ENCODE measurements at places on chromosomes 16 and 17. TPM values are rescaled to one million over a fixed set of nuclear protein-coding genes. Genes with fewer than 3 reads are reported as not detected.

Gene CUEDC1
- total RNA-seq, result 9.1 TPM

Gene TNP2
- not detected for total RNA-seq

Gene SMIM36
- not detected for total RNA-seq

Gene PPM1E
- total RNA-seq, result 51.6 TPM

Gene CD300LB
- total RNA-seq, result under 0.01 TPM

Gene NPTX1
- 6.6 TPM for total RNA-seq

Gene ERN2
- total RNA-seq, result not detected

Gene NKD1
- total RNA-seq, result 1.5 TPM

Gene FOXN1
- not detected for total RNA-seq

Gene TMEM114
- total RNA-seq, result not detected

Gene LPO
- total RNA-seq, result under 0.01 TPM

Gene UNC45B
- total RNA-seq, result not detected

Gene TBC1D3I
- total RNA-seq, result 0.49 TPM

Gene KRTAP2-2
- total RNA-seq, result not detected

Gene ACSM3
- total RNA-seq, result 0.49 TPM

Gene ABCC3
- total RNA-seq, result 0.25 TPM

Gene KRTAP17-1
- total RNA-seq, result not detected

Gene ADAD2
- total RNA-seq, result not detected

Gene XYLT2
- 4.2 TPM for total RNA-seq

Gene KRT20
- 0.25 TPM for total RNA-seq

Gene MYO15A
- 2.5 TPM for total RNA-seq

Gene MAZ
- 246 TPM for total RNA-seq

Gene BRICD5
- 3.2 TPM for total RNA-seq

Gene ALKBH5
- total RNA-seq, result 41.8 TPM

Gene CLEC3A
- total RNA-seq, result not detected
